ENCODE measurements at places on chromosomes 16 and 17.
A peak's percentile ranks its signal among the peaks of the same experiment; 100 is the strongest.

DNA sequence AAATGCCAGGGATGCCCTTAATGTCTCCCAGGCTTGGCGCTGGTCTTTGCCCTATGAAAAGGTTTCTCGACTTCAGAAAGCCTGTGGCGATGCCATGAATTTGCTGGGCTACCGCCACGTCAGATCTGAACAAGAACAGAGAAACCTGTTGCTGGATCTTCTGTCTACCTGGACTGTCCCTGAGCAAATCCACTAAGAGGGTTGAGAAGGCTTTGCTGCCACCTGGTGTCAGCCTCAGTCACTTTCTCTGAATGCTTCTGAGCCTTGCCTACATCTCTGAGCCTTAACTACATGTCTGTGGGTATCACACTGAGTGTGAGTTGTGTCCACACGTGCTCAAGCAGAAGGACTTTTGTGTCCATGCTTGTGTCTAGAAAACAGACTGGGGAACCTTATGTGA is 11.4 kb downstream of the CHST4 start:
- H3K4me1 ChIP-seq: peaks cover 13% of the 10 kb centered on the region
- no peak overlapping the region for H3K27ac ChIP-seq
- no peaks in the 10 kb centered on the region for H3K36me3 ChIP-seq
- H3K27me3 ChIP-seq: peaks cover 5% of the 10 kb centered on the region
- no peak overlapping the region for H3K4me3 ChIP-seq

GRCh38 chr17:4087911-4088693 is 54.7 kb downstream of the ZZEF1 start:
- H3K4me1 ChIP-seq: peaks cover 11% of the 10 kb centered on the region
- DNase-seq: no peak
- H3K36me3 ChIP-seq: peaks cover 41% of the 10 kb centered on the region
- H3K27ac ChIP-seq: no peak overlapping the region
- H3K27me3 ChIP-seq: no peaks in the 10 kb centered on the region

GRCh38 chr17:81408049-81408448 is 12.8 kb downstream of the BAHCC1 start:
- H3K36me3 ChIP-seq: peaks cover 1% of the 10 kb centered on the region
- no peak for DNase-seq
- H3K4me1 ChIP-seq: peaks cover 10% of the 10 kb centered on the region

- peaks cover 14% of the 10 kb centered on the region for H3K27me3 ChIP-seq
- H3K36me3 ChIP-seq: no peaks in the 10 kb centered on the region
- no peak overlapping the region for H3K27ac ChIP-seq
- DNase-seq: no peak
- H3K4me3 ChIP-seq: no peak overlapping the region
Observed at GRCh38 chr16:66289051-66289680, 77.3 kb upstream of the CDH5 start.

- peak; percentile 24 for DNase-seq
- H3K27me3 ChIP-seq: no peaks in the 10 kb centered on the region
- H3K4me1 ChIP-seq: peaks cover 7% of the 10 kb centered on the region
Observed at GRCh38 chr17:72407336-72407909, 286.6 kb downstream of the SOX9 start.

DNA sequence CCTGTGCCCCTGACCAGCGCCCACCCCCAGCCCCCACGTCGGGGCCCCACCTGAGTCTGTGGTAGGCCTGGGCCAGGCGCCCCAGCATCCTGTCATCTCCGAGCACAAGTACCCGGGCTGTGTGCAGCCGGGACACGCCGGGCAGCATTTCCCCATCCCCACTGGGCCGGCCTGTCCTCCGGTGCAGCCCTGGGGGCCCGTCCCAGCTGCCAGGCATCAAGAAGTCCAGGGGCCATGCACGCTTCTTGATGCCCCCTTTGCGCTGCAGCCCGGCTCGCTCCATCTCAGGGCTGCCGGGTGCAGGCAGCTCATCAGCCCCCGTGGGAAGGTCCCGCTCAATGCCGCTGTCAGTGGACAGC is 29.3 kb upstream of the MFSD6L start:
- no peaks in the 10 kb centered on the region for H3K4me1 ChIP-seq
- no peaks in the 10 kb centered on the region for H3K27me3 ChIP-seq
- H3K36me3 ChIP-seq: peaks cover 3% of the 10 kb centered on the region
- no peak overlapping the region for H3K27ac ChIP-seq

DNA sequence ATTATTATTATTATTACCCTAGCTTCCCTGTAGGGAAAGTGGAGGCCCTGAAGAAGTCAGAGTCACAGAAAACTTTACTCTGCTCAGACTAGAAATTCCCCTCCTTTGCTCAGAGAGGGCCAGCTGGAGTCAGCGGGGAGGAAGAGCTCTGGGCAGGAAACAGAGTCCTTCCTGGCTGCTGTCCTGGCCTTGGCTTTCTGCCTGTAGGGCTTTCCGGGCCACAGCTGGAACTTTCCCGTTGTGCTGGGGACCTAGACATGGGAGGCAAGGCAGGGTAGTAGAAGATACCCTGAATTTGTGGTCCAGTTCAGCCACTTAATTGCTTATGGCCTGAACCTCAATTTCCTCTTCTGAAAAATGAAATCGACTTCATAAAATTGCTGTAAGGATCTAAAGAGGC is 14.0 kb upstream of the CCL2 start:
- H3K4me3 ChIP-seq: no peak overlapping the region
- peaks cover 27% of the 10 kb centered on the region for H3K4me1 ChIP-seq
- no peak overlapping the region for H3K27ac ChIP-seq

DNA sequence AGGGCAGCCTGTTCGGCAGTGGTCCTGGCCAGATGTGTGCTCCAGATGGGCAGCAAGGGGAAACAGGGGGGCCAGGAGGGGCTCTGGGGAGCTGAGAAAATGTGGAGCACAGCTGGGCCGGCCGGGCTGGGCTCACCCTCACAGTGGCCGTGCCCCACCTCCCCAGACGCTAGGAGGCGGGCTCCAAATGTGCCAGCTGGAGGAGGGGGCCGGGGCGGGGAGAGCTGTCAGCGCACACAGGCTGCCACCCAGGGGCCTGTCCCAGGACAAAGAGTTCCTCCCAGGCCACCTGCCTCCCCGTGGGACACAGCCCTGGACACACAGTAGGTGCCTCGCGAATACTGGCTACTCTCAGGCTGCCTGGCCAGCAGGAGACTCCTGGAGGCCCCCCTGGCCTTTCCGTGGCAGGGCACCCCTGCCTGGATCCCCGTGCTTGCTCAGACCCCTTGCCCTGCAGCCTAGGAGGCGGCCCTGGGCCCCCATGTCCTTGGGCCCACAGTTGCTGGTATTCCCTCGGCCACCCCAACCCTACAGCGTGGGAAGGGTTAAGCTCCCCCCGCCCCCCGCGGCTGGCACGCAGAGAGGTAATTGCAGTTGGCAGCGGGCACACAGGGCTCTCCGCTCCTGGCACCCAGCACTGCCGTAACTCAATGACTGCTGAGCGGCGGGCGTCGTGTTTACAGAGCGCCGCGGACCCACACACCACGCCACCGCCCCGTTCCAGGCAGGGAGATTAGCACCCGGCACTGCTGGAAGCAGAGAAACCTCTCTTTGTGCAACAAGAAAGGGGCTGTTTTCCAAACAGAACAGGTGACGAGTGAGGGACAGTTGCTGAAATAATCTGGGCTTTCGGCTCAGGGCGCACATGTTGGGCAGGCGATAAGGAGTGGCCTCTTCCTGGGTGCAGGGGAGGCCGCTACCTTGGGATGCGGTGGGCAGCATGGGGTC is 32.2 kb downstream of the BAHCC1 start:
- H3K4me1 ChIP-seq: peaks cover 7% of the 10 kb centered on the region
- H3K4me3 ChIP-seq: peak overlapping the region; percentile 25
- H3K27ac ChIP-seq: peak overlapping the region; percentile 3
- H3K27me3 ChIP-seq: peaks cover 35% of the 10 kb centered on the region
- no peak for DNase-seq

DNA sequence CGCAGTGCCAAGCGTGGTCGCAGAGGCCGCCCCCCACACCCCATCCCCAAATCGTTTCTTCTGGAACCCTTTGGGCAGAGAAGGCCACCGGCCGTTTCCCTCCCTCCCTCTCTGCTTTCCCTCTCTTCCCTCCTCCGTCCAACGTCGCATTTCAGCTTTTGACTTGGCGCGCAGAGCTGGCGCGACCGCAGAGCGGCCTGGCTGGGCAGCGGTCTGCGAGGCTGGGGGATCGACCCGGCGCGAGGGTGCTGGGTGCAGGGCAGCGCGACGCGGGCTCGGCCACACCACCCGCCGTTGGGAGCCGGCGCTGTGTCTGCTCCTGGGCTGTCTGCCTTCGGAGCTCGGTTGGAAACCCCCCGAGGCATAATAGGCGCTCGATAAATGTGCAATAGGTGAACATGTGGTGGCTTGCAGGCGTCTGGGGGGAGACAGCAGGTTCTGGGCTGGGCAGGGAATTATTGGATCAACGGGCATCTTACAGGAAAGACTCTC is 2.8 kb upstream of the NTN3 start:
- H3K27me3 ChIP-seq: peaks cover 22% of the 10 kb centered on the region
- no peak for DNase-seq
- H3K36me3 ChIP-seq: peaks cover 3% of the 10 kb centered on the region
- H3K4me1 ChIP-seq: peaks cover 29% of the 10 kb centered on the region
- peak overlapping the region; percentile 76 for H3K4me3 ChIP-seq
- H3K27ac ChIP-seq: peak overlapping the region; percentile 59

DNA sequence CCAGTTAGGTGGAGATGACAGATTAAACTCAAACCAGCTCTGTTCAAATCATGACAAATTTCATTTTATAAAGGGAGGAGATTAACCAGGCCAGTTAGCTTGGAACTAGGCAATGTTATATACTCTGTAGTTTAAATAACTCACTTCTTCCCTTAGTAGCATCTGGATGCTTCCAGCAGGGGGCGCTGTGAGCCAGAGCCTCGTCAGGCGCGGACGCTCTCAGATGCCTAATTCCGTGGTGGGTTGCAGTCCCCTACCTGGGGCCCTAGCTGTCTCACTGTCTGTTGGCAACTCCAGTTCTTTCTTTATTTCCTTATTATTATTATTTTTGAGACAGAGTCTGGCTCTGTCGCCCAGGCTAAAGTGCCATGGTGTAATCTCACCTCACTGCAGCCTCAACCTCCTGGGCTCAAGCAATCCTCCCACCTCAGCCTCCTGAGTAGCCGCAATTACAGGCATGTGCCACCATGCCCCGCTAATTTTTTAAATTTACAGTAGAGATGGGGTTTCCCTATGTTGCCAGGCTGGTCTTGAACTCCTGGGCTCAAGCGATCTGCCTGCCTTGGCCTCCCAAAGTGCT is 17.3 kb upstream of the WFDC1 start:
- H3K4me3 ChIP-seq: no peak overlapping the region
- H3K4me1 ChIP-seq: no peaks in the 10 kb centered on the region
- no peaks in the 10 kb centered on the region for H3K36me3 ChIP-seq
- H3K27me3 ChIP-seq: peaks cover 9% of the 10 kb centered on the region
- no peak overlapping the region for H3K27ac ChIP-seq

GRCh38 chr16:55471448-55472097 is 7.4 kb upstream of the MMP2 start:
- peaks cover 12% of the 10 kb centered on the region for H3K27me3 ChIP-seq
- no peak overlapping the region for H3K27ac ChIP-seq
- H3K4me3 ChIP-seq: no peak overlapping the region
- no peak for DNase-seq
- H3K4me1 ChIP-seq: no peaks in the 10 kb centered on the region

- peak overlapping the region; percentile 62 for H3K27ac ChIP-seq
- H3K4me3 ChIP-seq: no peak overlapping the region
- H3K27me3 ChIP-seq: no peaks in the 10 kb centered on the region
- peaks cover 49% of the 10 kb centered on the region for H3K36me3 ChIP-seq
- no peaks in the 10 kb centered on the region for H3K4me1 ChIP-seq
- DNase-seq: no peak
Observed at GRCh38 chr16:19689342-19689741, 28.7 kb downstream of the KNOP1 start.

DNA sequence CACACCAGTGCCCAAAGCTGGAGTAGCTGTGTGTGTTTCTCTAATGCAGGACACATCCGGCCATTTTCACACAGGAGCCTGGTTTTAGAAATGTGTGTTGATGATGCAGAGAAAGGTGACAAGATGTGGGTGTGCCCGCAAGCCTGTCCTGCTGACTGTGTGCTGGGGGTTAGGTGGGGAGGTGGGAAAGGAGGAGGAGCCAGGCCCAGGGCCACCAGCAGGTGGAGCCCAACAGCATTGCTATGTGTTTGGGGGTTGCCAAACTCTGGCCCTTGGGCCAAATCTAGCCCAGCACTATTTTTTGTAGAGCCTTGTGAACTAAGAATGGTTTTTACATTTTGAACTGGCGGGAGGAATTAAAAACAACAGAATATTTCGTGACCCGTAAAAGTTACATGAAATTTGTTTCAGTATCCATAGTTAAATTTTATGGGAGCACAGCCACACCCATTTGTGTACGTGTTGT is 61.7 kb upstream of the LGALS9 start:
- no peak for DNase-seq
- H3K36me3 ChIP-seq: peaks cover 2% of the 10 kb centered on the region

DNA sequence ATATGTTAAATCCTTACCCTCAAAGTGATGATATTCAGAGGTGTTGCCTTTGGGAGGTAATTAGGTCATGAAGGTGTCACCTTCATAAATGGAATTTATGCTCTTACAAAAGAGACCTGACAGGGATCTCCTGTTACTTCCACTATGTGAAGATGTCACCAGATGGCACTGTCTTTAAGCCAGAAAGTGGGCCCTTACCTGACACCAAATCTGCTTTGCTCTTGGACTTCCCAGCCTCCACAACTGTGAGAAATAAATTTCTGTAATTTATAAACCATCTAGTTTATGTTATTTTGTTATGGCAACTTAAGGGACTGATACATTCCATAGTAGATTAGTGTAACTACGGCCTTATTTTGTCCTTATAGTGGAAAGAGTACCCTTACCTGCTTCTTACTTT is 358.3 kb upstream of the SALL1 start:
- no peak overlapping the region for H3K4me3 ChIP-seq
- H3K27ac ChIP-seq: no peak overlapping the region
- H3K27me3 ChIP-seq: no peaks in the 10 kb centered on the region
- H3K36me3 ChIP-seq: no peaks in the 10 kb centered on the region

DNA sequence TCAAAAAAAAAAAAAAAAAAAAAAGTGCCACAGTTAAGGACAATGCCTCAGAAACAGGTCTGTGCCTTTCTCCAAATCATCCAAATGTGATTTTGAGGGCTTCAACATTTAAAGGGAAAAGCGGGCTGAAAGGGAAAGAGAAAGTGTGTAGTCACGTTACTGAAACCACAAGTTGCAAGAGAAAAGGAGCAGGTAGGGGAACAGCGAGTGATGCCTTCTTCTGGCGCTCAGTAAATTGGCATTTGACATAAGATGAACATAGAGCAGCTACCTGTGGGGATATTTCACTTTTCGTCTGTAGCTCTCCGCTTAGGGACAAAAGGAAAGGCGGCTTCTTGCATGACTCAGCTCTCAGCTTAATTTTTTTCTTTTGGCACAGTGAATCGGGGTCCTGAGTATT is 11.1 kb downstream of the CMTM2 start:
- peak overlapping the region; percentile 72 for H3K4me3 ChIP-seq
- H3K27me3 ChIP-seq: peaks cover 12% of the 10 kb centered on the region
- no peak for DNase-seq
- peaks cover 63% of the 10 kb centered on the region for H3K4me1 ChIP-seq
